ENCODE measurements at places on chromosomes 2 and 18. TPM values are rescaled to one million over a fixed set of nuclear protein-coding genes. Genes with fewer than 3 reads are reported as not detected.

GRCh38 chr2:7281231-7282201 lies 364.3 kb downstream of the RNF144A start:
- H3K27me3 ChIP-seq, result no peaks in the 10 kb centered on the region
- DNase-seq, result no peak
- H3K36me3 ChIP-seq, result no peaks in the 10 kb centered on the region
- peak overlapping the region; percentile 95 for H3K27ac ChIP-seq

DNA sequence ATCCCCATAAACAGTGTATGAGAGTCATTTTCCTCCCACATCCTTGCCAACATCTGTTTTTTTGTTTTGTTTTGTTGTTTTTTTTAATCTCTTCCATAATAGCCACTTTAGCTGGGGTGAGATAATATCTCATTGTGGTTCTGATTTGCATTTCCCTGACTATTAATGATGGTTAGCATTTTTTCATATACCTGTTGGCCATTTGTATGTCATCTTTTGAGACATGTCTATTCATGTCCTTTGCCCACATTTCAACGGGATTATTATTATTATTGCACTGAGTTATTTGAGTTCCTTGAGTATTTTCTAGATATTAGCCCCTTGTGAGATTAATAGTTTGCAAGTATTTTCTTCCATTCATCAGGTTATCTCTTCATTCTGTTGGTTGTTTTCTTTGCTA lies 223.3 kb downstream of the LPIN1 start:
- no peaks in the 10 kb centered on the region for H3K27me3 ChIP-seq
- peaks cover 8% of the 10 kb centered on the region for H3K36me3 ChIP-seq
- no peak overlapping the region for H3K27ac ChIP-seq

DNA sequence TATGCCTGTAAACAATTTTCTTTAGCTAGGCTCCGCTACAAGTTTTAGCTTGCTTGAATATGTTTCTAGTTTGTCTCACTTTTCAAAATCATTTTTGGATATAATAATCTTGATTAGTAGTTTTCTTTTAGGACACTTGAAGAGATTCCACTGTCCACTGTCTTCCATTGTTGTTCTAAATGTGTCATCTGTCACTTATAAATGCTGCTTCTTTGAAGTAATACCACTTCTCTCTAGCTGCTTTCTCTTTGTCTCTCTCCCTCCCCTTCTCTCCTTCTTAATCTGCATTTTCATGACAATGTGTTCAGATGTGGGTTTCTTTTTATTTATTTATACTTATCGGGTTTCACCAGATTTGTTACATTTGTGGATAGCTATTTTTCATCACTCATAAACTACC lies 73.7 kb upstream of the DPP10 start:
- no peaks in the 10 kb centered on the region for H3K27me3 ChIP-seq
- H3K36me3 ChIP-seq, result peaks cover 4% of the 10 kb centered on the region
- DNase-seq, result no peak
- no peak overlapping the region for H3K4me3 ChIP-seq
- H3K27ac ChIP-seq, result no peak overlapping the region

POTEJ gene
- total RNA-seq, result not detected
